ENCODE measurements at places on chromosomes 13 and 19.

- no peak for DNase-seq
Observed at GRCh38 chr13:109440320-109440719, 346.1 kb downstream of the IRS2 start.

DNA sequence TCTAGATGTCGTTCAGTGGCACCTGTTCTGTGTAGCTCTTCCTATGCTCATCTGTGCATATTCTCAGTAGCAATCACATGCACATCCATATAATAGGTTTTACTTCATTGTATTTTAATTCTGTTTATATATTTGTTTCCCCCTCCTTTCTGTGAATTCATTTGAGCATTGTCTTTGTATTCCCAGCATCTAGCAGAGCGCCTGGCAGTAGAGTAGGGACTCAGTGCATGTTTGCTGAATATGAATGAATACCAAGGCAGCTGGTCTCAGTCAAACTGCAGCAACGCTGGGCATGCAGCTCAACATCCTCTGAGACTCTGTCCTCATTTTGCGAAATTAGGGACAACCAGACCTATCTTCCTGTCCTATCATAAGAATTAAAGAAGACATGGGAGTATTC is 330.1 kb downstream of the SPRY2 start:
- DNase-seq = peak; percentile 78

- DNase-seq = no peak
Observed at GRCh38 chr19:49952479-49952836, 8.5 kb downstream of the SIGLEC11 start.

DNA sequence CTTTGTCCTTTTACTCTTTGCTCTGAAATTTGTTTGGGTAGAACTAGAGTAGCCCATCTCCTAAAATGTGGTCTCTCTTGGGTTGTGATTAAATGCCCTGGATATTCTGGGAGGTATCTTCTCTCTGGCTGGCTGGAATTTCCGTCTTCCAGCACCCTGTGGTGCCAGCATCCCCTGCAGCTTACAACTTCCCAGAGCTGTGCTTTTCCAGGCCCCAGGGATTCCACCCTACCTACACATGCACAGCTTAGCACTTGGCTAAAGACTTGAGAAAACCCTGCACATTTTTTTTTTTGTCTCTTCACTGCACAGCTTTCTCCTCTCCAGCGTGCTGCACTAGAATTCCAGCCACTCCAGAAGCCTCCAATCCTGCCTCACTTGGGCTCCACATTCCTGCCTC is 334.7 kb downstream of the IRS2 start:
- DNase-seq = no peak

GRCh38 chr19:45195764-45196163 is 17.2 kb downstream of the BLOC1S3 start:
- no peak for DNase-seq

- DNase-seq = no peak
Observed at GRCh38 chr19:14575428-14575980, 3.6 kb upstream of the NDUFB7 start.

DNA sequence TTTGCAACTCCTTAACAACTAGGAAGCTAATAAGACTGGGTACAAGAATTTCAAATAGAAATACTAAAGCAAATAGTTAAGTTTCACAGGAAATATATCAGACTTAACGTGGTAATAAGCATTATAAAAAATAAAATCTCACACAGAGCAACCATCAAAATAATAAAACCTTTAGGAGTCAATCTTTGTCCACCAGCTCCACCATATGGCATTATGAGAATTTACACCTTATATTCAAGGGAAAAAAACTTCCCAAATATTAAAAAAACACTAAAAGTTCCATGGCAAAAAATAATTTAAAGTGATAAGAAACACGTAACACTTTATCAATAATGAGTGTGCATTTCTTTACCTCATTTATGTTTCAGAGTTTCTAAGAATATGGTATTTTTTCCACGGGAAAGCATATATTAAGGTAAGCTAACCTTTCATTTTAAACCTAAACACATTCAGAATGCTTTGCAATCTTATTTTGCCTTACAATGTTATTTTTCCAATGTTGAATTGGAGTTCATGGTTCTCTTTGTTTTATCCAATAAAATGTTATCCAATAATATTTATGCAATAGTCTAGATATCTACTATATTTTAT is 423.2 kb upstream of the SGCG start:
- no peak for DNase-seq

GRCh38 chr19:32895384-32895783 is 25.8 kb upstream of the SLC7A9 start:
- DNase-seq = no peak

DNA sequence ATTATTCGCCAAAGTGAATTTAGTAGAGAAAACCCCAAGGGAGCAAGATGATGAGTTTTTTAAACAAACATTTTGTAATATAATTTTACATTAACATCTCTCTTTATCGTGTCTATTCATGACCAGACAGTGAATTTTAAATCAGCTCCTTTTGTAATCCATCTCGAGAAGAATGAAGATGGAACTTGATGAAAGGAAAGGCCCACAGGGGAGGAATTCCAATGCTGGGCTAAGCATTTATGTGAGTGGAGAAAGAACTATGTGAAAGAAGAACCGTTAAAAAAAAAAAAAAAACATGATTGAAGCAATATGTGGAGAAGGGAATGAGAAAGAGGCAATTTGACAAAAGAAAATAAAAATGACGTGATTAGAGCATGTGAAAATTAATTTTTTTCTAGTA is 170.6 kb downstream of the KCTD12 start:
- DNase-seq = no peak

- DNase-seq = no peak
Observed at GRCh38 chr13:91045351-91046034, 302.0 kb upstream of the MIR17HG start.

DNA sequence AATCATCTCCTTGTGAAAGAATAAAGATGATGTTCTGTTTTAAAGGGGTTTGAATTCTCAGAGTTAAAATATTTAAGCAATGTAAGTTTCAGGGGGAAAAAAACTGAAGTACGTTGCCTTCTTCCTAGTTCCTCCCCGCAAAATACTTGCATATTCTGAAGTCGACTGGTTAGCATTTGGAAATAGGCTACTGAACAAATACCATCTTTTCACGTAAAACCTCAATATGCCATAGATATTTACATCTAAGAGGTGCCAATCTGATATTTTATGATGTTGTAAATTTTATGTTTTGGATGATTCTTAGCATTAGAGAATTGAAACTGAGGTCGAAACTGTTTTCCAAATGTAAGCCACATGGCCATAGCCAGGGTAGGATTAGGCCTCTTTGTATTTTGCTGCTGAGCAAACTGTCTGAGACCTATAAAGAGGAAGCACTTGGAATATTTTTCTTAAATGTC is 138.3 kb downstream of the FLT1 start:
- no peak for DNase-seq

DNA sequence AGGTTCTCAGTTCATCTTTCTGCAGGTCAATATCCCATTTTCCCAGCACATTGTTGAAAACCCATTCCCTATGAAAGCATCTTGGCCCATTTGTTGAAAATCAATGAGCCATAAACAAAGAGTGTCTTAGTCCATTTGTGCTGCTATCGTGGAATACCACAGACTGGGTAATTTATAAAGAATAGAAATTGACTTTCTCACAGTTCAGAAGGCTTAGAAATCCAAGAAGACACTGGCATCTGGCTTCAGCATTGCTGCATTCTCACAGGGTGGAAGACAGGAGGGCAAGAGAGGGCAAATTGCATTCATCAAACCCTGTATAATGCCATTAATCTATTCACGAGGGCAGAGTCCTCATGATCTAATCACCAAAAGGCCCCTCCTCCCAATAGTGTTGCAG is 34.1 kb downstream of the ZNF823 start:
- no peak for DNase-seq

Measured in putamen (tissue), 1 donor.